Stimulated activated CD8-positive, alpha-beta memory T cell treated with anti-CD3 and anti-CD28 coated beads, Interleukin-4, amount 100 ng/mL, for 48 hours (primary cell): ENCODE measurements at places on chromosomes 4 and X.

GRCh38 chrX:150184491-150184890, 178.6 kb upstream of the MAMLD1 start:
- DNase-seq, result no peak

DNA sequence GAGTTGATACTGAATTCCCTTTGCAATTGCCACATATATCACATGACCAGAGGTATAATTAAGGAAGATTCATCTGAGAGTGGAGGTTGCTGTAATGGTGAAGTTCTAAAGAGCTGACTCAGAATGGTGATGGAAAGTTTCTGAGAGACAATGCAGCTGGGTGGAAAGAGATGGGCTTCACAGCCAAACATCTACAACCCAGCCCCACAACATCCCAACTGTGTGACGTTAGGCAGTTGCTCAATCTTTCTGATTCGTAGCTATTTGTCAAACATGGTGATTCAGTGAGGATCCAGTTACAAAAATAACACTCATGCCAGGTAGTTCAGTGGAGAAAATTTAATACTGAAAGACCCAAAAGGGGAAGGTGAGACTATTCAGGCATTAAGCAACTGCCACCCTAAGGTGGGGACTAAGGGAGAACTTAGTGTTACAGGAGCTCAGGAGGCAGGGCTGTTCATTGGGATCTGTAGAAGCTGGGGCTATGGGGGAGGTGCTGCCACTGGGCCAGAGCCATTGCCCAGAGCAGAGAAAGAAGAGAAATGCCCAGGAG, 6.9 kb upstream of the AFF1 start:
- peak; percentile 42 for DNase-seq

DNA sequence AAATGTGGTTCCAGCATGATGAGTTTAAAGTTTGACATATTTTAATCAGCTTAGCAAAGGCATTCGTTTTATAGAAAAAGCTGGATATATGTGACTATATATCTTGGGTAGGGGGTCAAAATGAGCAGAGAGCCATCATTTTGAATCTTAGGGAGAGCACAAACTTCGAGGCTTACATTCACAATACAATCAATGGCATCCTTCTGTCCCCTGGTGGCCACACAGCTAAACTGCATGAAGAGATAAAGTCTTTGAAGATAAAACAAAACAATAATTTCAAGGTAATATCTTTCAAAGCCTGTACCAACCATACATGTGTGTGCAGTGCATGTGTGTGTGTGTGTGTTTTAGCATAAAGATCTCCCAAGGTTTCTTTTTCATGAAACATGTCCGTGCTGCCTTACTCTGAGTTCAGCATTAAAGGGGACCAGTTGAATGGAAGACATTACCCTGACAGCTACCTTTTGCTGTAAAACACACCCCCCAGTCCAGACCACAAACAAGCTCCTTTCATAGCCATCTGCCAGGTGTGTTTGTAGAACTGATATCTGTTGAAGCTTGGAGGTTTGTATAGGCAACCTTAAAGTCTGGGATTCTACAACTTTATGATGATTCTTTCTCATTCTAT, 22.0 kb downstream of the DYNLT3 start:
- DNase-seq, result peak; percentile 54

GRCh38 chrX:130171446-130172126, at the start of gene RAB33A:
TSS of gene RAB33A (plus strand) at chrX:130171962. CDS start at chrX:130172063, 101 bp downstream.
- peak; percentile 44 for DNase-seq

- no peak for DNase-seq
These were observed 21.2 kb downstream of the ARHGAP10 start for GRCh38 chr4:147753047-147753446.

DNA sequence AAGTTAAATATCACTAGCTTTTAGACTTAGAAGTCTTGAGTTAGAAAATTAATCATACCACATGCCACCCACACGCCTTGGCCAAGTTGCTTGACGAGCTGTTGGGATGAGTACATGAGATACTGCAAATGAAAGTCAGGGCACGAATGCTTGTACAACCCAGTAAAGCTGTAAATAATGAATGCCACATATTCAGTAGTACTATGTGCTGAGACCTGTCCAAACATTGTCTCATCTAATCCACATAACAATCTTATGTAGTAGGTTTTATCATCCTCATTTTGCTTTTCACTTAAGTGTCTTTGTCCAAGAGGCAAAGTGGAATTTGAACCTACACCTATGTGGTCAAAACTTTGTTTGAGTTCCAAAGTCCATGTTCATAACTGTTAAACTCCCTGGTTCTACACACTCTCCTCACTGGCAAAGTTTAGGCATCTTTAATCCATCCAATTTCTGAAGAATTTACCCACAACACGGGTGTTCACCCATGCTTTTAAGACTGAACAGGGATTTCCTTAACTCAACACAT, 74.1 kb downstream of the LDB2 start:
- no peak for DNase-seq
